ENCODE measurements at places on chromosomes 7 and 10.

GRCh38 chr10:79237454-79238157 is 109.7 kb upstream of the PPIF start:
- no peak for DNase-seq

DNA sequence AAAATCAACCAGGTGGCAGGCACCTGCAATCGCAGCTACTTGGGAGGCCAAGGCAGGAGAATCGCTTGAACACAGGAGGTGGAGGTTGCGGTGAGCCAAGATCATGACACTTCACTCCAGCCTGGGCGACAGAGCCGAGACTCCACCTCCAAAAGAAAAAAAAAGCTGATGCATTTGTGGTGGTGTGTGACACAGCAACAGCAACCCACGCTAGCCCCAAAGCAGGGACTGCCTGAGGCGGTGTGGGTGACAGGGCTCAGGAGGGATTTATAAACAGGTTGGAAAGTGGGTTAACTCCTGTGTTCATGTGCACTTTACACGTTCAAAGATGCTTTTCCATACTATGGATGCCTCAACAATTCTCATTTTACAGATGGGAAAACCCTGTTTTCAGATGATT is 395.9 kb upstream of the PODXL start:
- DNase-seq: no peak

DNA sequence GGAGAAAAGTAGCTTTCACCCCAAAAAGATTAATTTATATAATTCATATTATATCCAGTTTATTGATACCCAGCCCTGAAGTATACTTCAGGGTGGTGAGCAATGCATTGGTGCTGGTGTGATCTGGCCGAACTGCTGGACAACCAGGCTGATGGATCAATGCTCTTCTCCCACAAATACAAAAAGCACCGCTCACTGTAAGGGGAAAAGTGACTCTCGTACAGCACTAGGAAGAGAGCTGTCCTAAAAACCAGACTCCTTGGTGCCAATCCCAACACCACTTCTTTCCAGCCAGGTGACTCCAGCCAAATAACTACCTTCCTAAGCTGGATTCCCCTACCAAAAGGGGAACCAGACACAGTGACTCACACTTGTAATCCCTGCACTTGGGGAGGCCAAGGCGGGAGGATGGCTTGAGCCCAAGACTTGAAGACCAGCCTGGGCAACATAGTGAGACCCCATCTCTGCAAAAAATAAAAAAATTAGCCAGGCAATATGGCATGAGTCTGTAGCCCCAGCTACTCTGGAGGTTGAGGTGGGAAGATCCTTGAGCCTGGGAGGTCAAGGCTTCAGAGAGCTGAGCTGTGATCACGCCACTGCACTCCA is 13.1 kb upstream of the TNPO3 start:
- DNase-seq: no peak

GRCh38 chr10:114686013-114686412 is 27.9 kb upstream of the ABLIM1 start:
- DNase-seq: no peak

DNA sequence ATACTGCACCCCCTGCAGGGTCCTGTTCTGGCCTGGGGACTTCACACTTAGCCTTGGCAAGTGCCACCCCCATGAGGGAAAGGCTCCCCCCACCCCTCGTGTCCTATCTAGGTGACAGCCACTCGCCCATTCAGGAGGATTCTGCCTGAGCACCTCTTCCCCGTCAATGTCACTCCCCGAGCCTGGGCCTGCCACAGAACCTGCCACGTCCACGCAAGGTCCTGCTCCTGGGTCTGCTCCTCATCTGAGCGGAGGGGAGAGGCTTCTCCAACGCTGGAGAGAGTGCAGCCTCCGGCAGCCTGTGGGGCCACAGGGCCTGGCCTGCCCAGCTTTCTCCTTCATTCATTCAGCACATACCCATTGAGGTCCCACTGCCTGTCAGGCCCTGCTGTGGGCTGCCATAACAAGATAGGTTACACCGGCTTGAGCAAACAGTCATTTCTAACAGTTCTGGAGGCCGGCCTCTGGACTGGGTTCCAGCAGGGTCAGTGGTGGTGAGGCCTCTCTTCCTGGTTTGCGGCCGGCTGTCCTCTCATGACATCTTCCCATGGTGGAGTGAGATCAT is 92.0 kb upstream of the RET start:
- DNase-seq: no peak

DNA sequence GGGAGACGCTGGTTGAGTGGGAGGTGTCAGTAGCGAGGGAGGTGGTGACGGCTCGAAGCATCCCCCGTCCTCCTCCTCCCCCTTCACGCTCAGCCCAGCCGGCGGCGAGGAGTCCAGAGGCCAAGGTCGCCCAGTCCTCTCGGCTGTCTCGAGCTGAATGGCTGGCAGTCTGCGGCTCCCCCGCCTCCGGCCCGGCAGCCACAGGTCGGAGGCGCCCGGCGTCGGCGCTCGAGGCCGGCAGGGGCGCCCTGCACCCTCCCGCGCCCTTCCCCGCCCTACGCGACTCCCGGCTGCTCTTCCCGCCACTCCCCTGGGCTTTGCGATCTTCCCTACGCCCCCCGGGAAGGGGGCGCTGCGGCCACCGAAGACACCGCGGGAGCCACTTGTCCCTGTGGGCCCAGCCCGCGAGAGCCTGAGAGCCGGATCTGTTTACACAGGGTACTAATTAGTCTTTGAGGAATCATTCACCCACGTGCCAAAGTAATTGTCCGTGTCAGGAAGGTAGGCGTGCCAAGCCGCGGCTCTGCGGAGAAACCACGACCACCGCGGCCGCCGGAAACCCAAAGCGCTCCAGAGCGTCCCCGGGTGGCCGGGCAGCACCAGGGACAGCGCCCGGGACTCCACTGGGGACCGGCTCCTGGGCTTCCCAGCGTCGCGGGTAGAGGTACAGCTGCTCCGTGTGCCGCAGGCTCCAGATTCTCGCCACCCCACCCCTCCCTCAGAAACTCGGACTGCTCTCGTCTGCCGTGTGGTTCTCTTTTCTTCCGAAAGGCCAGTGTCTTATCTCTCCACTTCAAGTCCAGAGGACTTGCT is at the start of gene NXPH1:
Gene NXPH1 (plus strand): TSS at position 133 of the 813 bp plus-strand sequence.
- DNase-seq: no peak

GRCh38 chr10:132255489-132256344 is 52.0 kb downstream of the STK32C start:
- DNase-seq: no peak
